ENCODE measurements at places on chromosomes 12 and 14. TPM values are rescaled to one million over a fixed set of nuclear protein-coding genes. Genes with fewer than 3 reads are reported as not detected.

GRCh38 chr12:31249356-31249755 lies 76.6 kb downstream of the SINHCAF start:
- no peak for DNase-seq

DNA sequence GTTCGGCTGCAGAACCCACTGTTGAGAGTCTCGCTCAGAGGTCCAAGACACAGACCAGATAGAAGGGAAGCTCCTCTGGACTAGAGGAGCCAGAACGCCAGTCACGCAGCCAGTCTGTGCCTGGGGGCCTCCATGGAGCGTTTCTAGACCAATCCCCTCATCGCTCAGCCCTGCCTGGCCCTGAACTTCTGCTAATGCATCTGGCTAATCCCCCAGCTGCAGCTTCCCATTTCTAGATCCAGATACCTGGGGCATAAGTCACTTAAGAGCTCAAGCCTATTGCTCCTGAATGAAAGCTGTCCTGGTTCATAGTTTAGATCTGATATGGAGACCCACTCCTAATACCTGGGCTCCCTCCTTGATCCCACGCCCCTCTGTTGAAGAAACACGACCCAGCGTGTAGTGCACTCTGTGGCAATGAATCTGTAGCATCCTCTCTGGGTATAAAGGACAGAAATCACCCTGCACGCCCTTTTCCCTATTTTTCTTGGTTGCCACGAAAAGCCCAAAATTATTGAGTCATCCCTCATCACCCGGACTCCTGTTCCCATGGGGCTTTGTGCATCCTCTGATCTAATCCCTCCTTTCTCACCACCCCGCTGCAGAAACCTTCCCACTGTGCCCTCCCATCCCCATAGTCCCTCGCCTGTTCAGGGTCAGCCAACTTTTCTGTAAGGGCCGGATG lies 341.6 kb upstream of the FKBP4 start:
- DNase-seq, result no peak

DNA sequence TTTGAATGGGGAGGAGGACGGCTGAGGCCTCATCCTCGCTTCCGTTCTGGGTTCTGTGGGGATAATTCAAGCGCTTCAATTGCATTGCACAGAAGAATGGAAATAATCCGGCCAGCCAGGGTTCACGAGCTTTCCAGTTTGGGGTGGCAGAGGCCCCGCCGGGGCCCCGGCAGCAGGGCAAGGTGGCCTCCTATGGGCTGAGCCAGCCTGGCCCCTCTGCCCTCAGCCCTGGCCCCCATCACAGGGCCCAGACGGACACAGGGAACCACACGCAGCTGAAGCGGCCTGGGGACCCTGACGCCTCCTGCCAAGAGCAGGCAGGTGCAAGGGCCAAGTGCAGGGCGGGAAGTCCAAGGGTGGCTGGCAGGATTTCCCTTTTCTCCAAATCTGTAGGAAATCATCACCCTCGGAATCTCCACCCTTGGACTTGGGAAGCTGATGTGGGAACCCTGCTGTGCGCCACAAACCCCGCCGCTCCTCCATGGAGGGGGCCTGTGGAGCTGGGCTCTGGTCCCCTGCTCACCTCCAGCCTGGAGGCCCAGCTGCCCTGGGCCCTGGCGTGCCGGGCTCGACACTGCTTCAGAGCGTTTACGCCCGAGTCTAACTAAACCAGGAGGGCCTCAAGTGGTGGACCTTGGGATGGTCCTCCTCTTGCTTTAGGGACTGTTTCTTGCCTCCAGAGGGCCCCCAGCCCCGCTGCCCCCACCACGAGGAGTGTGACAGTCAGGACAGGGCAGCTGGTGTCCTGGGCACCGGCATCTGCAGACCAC lies 78.4 kb downstream of the MOK start:
- DNase-seq, result no peak

The SIX4 gene
- total RNA-seq, result 1.9 TPM

DNA sequence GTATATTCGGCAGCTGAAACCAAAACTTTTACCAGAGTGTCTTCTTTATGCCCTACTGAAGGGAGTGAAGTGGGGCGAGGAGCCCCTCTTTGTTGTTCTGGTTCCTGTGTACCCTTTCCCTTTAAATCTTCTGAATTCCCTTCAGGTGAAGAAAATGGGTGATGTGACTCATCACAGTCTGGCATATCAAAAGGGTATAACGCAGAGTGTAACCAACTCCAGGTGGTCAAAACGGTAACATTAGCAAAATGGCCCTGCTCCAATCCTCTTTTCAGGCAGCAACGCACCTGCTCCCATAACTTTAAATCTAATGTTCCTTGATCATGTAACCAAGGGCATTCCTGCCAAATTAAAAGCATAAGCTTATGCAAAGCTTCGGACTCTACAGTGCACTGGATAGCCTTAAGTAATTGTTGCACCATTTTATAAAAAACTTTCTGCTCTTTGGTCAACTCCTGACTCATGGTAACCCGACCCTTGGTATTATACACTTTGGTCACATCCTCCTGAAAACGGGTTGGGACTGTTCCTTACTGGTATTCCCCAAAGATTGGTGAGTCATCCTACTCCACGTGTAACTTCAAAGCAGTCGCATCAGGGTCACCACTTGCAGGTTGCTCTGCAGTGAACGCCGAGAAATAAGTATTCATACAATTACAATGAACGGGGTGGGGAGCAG lies 83.1 kb downstream of the KCNMB4 start:
- no peak for DNase-seq

The TMEM132D gene
- total RNA-seq, result not detected

- DNase-seq, result peak; percentile 59
Measured at GRCh38 chr12:130435826-130436225, 98.1 kb downstream of the PIWIL1 start.

GRCh38 chr14:90056826-90057225 lies 5.0 kb upstream of the KCNK13 start:
- no peak for DNase-seq

DNA sequence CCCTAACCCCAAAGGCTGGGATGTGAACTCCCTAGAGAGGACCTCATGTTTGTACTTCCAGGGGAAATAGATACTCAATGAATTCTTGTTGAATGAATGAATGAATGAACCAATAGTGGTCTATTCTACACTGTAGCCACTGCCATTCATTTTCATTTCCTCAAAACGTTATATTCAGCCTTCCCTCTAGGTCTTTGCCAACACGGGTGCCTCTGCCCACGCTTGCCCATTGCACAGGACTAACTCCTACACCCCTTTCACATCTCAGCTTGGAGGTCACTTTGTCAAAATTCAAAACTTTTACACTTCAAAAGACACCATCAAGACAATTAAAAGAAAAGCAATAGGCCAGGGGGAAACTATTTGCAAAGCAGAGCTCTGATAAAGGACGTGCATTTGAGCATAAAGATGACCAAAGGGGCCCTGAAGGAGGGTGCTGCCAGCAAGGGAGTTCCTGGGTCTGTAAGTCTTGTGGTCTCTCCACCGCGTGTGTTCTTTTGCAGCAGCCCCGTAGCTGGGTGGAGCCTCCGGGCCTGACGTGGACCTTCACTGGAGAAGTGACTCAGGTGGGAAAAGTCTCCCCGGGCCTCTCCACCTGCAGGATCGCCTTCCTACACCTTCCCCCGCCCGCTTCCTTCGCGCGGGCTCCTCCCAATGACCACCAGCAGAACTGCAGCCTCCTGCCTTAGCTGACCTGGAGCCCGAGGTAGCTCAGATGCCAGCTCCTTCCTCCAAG lies 31.5 kb downstream of the TMEM63C start:
- DNase-seq, result no peak
